ENCODE measurements at places on chromosomes 2 and 18.

DNA sequence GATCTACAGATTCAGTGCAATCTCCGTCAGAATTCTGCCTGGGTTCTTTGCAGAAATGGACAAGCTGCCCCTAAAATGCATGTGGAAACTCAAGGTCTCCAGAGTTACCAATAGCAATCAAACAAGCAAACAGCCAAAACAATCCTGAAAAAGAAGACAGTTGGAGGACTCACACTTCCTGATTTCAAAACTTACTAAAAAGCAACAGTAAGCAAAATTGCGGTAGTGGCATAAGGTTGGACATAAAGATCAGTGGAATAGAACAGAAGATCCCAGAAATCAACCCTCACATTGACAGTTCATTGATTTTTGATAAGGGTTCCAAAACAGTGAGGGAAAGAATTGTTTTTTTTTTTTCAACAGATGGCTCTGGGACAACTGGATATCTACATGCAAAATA is 59.7 kb downstream of the NPPC start:
- DNase-seq: no peak

DNA sequence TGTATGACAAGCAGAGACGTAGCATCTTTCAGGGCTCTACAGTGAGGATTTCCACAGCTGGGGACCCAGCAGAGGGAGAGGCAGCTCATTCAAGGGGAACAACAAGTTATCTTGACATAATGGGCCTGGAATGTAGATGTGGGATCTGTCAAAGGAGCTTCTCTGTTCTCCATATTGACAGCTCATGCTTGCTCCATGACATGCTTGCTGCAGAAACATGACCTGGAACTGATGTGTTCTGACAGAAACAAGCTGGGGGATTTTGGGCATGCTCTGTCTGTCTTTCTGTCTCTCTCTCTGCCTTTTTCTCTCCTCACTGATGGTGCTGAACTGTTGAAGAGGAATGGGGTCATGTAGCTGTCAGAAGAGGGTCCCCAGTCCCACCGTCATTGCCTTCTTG is 79.6 kb downstream of the MMADHC start:
- DNase-seq: no peak

- no peak for DNase-seq
Measured at GRCh38 chr2:1510176-1510575, 96.9 kb downstream of the TPO start.

DNA sequence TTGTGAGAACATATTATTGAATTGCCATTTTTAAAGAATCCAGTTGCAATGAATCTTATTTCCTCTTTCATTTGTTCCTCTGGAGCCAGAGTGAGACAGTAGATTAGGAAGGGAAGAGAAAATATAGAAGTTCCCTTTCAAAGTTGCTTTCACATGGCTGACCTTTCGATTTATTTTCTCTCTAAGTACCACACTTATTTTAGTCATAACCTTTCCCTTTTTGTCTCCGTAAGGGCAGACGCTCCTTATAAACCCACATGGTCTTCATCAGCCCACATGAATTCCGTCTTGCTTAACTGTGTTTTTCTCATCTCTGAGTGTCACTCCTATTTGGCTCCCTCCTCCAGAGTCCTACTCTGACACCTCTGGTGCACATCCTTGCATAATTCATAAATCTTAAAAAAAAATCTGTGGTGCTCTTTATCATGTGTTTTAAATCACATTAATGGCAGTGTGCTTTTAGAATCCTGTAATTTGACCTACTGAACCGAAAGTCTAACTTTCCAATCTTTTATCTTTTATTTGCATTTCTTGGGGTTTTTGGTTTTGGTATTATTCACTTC is 38.5 kb upstream of the ZNF396 start:
- DNase-seq: no peak

DNA sequence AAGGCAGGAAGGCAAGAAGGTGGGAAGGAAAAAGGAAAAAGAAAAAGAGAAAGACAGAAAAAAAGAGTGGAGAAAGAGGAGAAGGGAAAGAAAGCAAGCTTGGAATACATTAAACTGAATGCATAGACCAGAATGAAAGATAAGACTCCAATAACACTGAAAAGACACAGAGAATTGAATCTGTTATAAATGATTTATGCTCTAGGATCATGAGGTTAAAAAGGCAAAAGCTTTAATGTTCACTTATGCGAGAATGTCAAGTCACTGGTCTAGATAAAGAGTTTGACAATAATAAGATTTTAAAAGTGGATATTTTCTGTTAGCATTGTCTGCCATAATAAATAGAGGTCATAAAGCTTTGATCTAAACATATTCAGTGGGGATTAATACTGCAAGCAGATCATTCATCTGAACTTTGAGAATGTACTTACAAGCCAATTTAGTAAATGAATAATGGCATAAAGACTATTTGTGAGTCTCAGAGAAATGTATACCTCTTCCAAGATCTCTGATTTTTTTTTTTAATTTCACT is 1069.2 kb upstream of the SLC39A10 start:
- no peak for DNase-seq

DNA sequence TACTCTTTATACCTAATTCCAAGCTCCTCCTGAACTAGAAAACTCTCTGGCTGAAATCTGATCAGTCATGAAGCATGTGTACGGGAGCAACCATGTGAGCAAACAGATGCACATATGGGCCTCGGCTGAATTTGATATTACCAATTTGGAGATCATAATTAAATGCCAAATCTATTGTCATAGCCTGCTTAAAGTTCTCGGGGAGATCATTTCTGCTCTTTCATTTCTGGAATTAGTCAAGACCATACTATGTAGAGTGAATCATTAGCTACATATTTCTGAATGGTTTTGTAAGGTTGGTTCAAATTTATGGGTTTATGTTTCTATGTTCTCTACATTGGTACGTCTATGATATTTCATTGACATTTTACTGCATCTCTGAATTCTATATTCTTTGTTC is 205.5 kb downstream of the UBE2E3 start:
- no peak for DNase-seq

DNA sequence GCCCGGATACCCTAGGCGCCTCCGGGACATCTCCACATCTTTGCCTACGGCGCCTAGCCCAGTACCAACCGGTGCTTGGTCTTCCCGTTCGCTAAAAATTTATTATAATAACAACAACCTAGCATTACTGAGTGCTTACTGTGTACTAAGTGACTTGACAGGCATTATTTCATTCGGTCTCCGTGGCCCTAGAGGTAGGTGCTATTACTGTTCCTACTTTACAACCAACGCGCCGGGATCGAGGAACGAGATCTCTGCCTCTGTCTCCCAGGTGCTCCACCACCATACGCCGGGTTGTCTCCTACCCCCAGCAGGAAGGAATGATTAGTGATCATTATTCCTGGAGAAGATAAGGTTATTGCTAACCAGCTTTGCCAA is 657 bp upstream of the BIN1 start:
- no peak for DNase-seq

DNA sequence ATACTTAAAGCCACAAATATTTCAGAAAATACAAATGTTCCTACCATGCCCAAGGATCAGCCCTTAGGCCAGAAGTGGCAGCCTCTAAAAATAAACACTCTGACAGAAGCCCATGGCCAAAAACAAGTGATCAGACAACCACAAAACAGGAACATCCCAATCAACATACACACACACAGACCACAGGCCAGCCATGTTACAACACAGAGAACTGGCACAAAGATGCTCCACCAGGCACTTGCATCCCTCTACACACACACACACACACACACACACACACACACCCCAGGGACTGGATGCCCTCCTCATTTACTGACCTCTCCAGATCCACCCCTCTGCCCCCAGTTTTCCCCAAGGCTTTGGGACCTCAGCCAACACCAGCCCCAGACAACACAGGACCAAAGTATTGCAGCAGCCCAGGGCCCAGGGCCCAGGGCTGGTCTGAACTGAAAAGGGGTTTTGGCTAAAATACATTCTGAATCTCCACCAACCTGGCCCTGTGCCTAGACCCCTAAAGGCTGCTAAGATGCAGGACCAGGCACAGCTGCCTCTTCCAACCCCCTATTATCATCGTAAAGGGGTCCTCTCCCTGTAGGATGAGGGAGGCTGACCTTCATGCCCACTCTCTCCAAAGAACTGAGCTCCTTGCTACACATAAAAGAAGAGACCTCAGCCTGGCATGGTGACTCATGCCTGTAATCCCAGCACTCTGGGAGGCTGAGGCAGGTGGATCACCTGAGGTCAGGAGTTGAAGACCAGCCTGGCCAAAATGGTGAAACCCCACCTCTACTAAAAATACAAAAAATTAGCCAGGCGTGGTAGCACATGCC is 151.4 kb downstream of the TNS1 start:
- no peak for DNase-seq

GRCh38 chr2:143177096-143177786 is 48.0 kb downstream of the ARHGAP15 start:
- DNase-seq: no peak

- DNase-seq: no peak
Measured at GRCh38 chr2:239106314-239106908, 258.5 kb downstream of the TWIST2 start.

DNA sequence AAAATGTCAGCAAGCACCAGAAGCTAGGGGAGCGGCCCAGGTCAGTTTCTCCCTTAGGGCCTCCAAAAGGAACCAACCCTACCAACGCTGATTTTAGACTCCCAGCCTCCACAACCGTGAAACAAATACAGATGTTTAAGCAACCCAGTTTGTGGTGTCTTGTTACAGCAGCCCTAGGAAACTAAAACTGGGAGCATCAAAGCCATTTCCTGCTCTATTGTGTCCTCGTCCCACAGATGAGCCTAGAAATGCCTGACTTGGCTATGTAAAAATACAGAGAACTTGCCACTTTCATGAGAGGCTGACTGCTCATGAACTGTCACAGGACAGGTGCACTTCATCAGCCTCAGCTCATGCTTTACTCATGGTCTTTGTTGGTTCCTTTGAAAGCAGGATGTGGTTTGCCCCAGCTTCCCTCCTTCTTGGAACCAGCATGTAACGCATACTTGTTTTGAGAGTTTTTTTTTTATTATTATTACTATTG is 97.6 kb upstream of the SLC39A10 start:
- DNase-seq: no peak

- DNase-seq: no peak
Measured at GRCh38 chr2:74516650-74517049, 2.4 kb downstream of the TLX2 start.

DNA sequence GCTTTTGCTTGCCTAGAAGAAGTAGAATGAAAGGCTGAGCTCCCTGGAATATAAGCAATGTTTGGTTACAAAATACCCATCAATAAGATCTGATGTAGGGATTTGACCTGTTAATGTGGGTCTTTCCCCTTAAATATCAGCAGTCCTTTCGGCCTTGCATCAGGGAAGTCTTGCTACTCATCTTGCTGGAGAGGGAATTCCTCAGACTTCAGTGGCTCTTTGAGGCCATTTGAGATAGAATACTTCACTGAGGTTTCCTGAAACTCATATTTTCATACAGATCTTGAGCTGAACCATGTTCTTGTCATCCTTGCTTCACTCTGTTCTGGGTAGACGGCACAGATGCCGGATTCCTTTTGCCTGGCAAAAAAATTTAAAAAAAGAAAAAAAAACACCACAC is 3.9 kb downstream of the TWIST2 start:
- no peak for DNase-seq

DNA sequence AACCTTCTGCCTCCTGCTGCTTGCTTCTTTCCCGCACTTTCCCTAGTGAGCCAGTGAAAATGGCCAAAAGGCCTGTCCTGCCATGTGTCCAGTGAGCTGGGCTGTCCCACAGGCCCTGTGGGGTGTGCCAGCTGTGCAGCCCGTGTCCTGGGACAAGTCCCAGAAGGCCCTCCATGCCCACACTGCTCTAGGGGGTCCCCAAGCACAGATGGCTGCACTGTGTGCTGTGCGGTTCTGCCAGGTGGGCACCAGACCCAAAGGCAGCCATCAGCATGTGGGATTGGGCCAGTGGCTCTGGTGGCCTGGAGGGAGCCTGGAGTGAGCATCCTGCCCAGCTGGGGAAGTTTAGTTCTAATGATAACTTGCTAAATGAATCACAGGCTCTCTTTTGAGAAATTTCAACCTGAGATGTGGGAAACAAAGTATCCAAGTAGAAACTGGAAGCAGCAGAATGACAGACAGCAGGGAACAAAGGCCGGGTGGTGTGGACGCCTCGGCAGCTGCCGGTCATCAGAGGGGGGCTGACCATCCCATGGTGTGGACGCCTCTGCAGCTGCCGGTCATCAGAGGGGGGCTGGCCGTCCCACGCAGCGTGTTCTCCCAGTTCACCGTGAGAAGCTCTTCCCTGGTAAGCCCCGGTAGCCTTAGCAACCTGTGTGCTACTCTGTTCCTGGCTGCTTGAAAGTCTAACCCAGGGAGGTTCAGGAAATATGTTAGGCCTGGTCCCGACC is 9.9 kb upstream of the CNDP2 start:
- DNase-seq: no peak

GRCh38 chr2:131033786-131034121 is 59.5 kb downstream of the FAM168B start:
- no peak for DNase-seq

DNA sequence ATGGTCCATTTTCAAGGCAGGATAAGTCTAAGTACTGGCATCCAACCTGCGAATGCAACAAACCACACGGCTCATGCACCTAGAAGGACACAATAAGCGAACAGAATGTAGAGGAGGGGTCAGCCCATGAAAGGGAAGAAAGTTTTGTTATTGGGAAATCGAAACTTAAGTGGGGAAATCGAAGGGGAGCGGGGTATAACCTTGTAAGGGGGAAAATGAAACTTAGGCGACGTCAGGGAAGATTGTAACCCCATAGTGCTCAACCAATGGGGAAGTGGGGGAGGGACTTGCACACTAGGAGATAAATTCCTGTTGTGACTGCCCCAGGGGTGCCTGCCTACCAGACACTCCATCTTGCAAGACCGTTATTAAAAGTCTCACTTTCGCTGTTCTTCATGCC is 15.6 kb upstream of the OTOF start:
- DNase-seq: no peak

DNA sequence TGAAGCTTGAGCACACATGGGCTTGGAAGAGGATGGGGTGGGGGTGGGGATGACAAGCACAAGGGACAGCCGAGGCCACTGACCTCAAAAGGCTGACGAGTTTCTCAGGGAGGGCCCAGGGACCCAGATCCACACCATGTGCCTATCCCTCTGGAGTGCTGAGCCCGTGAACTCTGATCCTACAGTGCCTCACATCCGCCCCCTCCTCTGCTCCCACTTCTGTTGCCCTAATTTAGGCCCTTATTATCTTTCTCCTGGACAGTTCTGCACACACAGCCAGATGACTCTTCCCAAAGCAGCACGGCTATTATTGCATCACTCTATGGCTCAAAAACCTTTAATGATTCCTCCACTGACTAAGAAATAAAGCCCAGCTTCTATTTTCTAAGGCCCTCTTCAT is 24.8 kb downstream of the CYRIA start:
- no peak for DNase-seq

GRCh38 chr18:46062781-46063180 is 9.3 kb downstream of the PSTPIP2 start:
- no peak for DNase-seq
